ENCODE measurements at places on chromosomes 13 and 19.

DNA sequence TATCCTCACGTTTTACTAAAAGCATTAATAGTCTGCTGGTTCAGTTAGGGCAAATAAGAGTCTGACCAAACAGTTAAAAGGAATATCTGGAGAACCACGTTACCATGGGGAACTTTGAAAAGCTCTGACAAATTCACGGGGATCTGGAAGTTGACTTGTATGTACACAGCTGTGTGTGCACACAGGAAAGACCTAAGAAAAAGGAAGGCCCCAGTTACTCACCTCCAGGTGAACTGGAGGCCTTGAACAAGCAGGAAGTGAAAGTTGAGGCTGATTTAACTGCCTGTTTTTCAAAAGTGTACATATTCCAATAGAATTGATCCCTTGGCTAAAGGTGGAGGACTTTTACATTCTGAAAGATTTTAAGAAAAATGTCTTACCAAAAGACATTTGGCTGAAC is 1891.6 kb upstream of the PCDH20 start:
- no peak for DNase-seq

GRCh38 chr19:46009530-46010510 is 13.0 kb downstream of the PGLYRP1 start:
- DNase-seq: peak; percentile 70

DNA sequence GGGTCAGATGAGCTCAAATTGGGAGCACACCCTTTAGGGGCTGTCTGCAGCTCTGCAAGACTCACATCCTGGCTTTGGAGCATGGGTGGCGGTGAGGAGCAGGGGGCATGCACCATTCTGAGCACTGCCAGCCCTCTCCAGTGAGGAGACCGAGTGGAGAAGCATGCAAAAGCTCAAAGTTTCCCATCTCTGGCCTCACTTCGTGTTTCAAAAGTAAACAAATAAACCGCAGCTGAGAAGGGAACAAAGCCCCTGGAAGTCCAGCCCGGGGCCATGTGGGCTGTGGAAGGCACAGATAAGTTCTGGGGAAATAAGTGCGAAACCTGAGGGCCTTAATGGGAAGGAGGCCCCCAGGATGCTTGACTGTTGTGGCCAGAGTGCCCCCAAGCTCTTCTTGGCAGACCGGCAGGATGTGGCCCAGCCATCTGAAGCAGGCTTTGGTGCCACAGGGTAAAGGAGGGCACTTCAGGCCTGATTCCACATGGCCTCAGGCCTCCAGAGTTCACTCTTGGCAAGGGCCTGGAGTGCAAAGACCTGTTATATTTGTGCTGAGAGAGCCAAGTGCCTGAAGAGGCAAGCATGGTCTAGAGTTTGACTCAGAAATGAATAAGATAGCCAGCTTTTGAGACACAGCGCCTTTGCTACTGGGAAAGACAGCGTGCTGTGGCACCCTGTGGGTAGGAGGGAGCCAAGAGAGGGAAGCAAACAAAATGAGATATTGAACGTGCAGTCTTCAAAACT is 1.2 kb downstream of the MEDAG start:
- DNase-seq: no peak

GRCh38 chr19:20247016-20247683 is 80.1 kb downstream of the ZNF486 start:
- DNase-seq: no peak

GRCh38 chr13:110662777-110663443 is 43.0 kb downstream of the CARS2 start:
- DNase-seq: no peak

DNA sequence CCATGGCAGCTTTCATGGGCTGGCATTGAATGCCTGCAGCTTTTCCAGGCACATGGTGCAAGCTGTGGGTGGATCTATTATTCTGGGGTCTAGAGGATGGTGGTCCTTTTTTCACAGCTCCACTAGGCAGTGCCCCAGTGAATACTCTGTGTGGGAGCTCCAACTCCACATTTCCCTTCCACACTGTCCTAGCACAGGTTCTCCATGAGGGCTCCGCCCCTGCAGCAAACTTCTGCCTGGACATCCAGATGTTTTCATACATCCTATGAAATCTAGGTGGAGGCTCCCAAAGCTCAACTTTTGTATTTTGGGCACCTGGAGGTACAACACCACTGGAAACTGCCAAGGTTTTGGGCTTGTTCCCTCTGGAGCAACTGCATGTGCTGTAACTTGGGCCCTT is 450.6 kb downstream of the LMO7 start:
- no peak for DNase-seq

GRCh38 chr19:39078436-39079200 is 5.5 kb upstream of the ACP7 start:
- peak; percentile 79 for DNase-seq

Data from urothelium cell line (cell line).